ENCODE measurements at places on chromosomes 1 and 21.
A peak's percentile ranks its signal among the peaks of the same experiment; 100 is the strongest.

DNA sequence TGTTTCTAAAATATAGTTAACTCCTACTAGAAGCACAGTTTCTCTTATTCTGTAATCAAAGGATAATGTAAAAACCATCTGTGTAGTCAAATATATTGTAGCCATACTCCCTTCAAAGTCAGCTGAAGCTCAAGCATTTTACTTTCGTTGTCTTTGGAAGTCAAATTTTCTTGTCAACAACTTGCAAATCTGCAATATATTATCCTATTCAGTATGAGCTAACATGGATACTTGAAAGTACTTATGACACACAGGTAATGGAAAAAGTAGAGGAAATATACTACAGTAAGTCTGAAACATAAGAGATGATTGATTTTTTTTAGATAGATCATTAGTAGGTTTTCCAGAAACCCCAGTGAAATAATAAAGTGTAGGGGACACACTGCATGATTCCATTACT is 121.5 kb downstream of the COL24A1 start:
- DNase-seq = no peak

DNA sequence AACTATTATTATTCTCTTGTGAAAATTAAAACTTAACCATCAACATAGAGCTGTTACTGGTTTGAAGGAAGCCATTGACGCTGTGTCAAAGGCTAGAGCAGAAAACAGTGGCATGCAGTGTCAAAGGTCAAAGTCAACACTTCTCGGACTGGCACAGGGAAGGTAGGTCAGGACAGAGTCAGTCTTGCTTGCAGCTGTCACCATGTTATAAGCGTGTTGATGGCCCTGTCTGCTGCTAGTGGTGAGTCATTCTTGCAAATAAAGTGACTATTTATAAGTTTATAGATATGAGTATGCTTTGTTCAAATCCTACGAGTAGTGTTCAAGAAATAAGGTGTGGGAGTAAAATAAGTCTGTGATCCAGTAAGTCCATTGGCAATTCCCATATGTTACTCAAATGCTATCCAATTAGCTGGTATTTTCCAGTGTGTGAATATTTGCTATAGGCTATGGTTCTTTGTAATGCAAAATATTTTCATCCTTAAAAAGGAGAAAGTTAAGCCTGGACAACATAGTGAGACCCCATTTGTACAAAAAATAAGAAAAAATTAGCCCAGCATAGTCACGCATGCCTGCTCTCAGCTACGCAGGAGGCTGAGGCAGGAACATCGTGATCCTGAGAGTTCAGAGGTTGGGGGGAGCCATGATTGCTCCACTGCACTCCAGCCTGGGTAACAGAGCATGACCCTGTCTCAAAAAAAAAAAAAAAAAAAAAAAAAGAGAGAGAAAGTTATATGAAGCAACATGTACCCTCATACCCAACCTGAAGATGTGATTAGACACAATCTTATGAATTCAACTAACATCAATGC is 26.3 kb upstream of the TINAGL1 start:
- DNase-seq = no peak

- DNase-seq = peak; percentile 22
Observed at GRCh38 chr1:32014199-32014947, 705 bp downstream of the KHDRBS1 start.

GRCh38 chr1:179586107-179586823 is 5.4 kb upstream of the TDRD5 start:
- DNase-seq = no peak

GRCh38 chr1:51564124-51564523 is 45.1 kb upstream of the EPS15 start:
- peak; percentile 7 for DNase-seq

GRCh38 chr21:15222707-15223106 is 157.9 kb upstream of the NRIP1 start:
- no peak for DNase-seq

- no peak for DNase-seq
Observed at GRCh38 chr1:81915937-81916336, 115.2 kb downstream of the ADGRL2 start.

- no peak for DNase-seq
Observed at GRCh38 chr1:218524526-218524925, 179.4 kb downstream of the TGFB2 start.

DNA sequence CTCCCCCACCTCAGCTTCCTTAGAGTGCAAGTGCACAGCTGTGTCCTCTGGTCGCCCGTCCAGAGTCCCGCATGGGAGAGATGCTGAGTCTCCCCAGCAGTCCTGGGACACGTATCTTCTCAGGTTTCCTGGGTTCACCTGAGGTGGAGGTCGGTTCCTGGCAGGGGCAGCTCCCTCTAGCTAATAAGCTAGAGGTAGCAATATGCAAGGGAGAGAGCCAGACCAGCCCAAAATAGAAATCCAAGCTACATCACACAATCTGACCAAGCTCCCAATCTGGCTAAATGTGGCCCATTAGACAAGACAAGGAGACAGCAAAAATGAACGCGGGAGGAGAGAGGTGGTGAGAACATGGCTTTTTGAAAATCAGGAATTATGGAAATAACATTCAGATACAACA is 30.9 kb upstream of the CADM3 start:
- DNase-seq = no peak

GRCh38 chr1:24717887-24718650 is 27.2 kb upstream of the CLIC4 start:
- no peak for DNase-seq

DNA sequence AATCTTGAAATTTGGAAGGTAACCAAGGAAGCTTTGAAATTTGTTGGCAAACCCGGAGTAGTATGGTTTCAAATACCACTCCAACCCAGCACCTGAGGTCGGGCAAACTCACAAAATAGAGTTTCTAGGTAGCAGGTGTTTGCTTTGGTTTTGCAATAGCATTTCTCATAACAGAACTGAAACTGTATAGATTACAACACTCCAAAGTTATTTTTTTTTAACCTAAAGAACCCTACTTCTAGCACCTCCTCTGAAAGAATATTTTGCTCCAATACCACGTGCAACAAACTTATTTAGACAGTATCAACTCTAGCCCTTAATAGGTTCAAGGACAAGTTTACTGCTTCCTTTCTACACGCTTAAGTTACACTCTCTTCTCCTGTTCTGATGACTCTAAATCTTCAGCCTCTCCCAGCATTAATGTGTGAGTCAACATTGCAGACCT is 178.5 kb upstream of the FMN2 start:
- DNase-seq = no peak

DNA sequence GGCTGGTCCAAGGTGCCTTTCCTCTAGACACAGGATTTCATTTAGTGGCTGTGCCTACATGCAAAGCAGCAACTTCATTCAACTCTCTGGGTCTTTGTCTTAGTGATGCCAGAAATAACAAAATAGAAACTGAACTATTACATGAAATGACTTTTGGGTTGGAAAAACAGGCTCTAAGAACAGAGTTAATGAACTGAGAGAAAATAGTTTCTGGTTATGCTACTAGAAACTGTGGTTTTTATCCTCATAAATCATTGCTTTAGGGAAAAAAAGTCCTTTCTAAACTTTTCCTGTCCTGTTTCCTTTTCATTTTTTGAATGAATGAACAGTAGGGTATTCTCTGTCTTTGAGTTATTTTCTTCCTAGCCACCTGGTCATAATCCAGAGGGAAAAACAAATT is 424.0 kb downstream of the KIF26B start:
- DNase-seq = no peak

DNA sequence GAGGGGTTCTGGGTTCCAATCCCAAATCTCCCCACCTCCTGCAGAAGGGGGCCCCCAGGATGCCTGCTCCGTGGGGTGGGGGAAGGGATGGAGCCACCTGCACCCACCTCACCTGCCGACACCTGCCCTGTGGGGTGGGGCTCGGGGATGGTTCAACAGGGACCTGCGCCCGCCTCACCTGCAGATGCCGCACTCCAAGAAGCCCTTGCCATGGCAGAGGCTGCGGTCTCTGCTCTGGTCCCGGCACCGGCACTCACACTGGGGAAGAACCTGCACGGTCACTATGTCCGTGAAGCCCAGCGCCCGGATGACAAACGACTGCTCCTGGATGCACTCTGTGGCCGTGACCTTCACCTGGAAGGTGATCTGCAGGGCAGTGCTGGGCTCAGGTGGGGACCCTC is 18.1 kb upstream of the PTTG1IP start:
- DNase-seq = no peak

- DNase-seq = no peak
Observed at GRCh38 chr1:96538111-96538641, 183.4 kb upstream of the PTBP2 start.

DNA sequence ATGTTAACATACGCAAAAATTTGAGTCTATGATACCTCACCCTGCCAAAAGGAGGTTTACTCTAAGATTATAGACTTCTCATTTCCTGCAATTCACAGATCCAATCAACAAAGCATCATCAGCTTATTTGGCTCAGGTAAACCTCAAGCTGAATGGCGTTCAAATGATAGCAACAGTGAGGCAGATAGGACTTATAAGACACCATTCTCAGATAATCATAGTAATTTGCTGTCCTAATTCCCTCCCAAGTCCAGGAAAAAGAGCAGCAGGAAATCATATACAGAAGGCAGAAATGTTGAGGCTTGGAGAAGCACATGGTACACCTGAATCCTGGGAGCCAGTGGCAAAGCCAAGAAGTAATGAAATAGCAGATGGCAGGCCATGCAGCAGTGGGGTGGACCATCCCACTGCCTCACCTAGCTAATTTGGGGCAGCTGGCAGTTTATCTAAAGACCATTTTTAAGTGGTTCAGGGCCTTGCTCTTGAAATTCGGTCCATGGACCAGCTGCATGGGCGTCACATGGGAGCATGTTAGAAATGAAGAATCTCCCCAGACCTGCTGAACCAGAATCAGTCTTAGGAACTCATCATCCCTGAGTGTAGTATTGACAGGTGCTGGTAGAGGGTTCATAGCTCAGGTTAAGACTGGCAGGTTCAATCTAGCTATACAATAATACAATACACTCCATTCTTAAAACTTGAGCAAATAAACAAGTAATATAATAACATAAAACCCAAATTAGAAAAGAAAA is 57.7 kb downstream of the ASTN1 start:
- DNase-seq = no peak

DNA sequence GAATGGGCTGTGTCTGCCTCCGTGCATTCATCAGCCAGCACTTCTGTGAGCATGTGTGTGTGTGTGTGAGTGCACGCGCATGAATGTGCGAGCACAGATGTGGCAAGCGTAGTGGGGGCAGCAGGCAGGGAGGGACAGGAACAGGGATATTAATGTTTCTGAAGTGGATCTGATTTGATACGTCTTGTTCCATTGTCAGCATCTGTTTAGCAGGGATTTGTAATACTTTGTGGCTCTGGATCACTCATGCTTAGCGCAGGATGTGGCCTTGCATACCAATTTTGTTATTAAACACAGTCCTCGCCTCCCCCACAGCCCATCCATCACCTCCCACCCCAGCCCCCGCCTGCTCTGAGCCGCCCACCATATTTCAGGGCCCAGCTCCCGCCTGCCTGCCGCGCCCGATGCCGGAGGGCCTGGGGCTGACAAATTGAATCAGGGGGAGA is 52.4 kb downstream of the TMEM53 start:
- DNase-seq = no peak

GRCh38 chr1:110487726-110488125 is 31.2 kb downstream of the KCNA10 start:
- DNase-seq = no peak

DNA sequence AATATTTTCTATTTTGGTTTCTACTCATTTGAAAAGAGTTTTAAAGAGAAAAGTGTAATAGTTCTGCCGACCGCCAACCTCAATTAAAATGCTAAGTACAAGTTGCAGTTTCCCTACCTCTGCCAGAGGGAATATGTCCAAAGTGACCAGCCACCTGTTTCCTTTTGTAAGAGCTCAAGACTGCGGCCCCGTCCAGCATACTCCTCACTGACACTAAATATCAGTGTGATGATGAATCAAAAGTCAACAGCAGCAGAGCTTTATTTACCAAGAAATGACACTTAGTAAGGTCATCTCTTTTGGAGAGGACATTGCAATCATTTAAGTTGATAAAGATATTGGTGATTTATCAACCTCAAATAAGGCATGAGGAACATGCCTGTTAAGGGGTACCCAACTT is 57.4 kb upstream of the NRIP1 start:
- no peak for DNase-seq

GRCh38 chr1:209882286-209882685 is 54.5 kb downstream of the UTP25 start:
- DNase-seq = no peak

- peak; percentile 70 for DNase-seq
Observed at GRCh38 chr21:38766987-38767722, 38.6 kb upstream of the ETS2 start.

GRCh38 chr1:15258833-15259621 is 12.0 kb downstream of the FHAD1 start:
- DNase-seq = no peak

- DNase-seq = no peak
Observed at GRCh38 chr1:108814343-108815125, 42.4 kb downstream of the AKNAD1 start.

- DNase-seq = peak; percentile 23
Observed at GRCh38 chr1:151612501-151613281, 841 bp downstream of the SNX27 start.

- DNase-seq = no peak
Observed at GRCh38 chr1:75079538-75080290, 54.5 kb upstream of the LHX8 start.

DNA sequence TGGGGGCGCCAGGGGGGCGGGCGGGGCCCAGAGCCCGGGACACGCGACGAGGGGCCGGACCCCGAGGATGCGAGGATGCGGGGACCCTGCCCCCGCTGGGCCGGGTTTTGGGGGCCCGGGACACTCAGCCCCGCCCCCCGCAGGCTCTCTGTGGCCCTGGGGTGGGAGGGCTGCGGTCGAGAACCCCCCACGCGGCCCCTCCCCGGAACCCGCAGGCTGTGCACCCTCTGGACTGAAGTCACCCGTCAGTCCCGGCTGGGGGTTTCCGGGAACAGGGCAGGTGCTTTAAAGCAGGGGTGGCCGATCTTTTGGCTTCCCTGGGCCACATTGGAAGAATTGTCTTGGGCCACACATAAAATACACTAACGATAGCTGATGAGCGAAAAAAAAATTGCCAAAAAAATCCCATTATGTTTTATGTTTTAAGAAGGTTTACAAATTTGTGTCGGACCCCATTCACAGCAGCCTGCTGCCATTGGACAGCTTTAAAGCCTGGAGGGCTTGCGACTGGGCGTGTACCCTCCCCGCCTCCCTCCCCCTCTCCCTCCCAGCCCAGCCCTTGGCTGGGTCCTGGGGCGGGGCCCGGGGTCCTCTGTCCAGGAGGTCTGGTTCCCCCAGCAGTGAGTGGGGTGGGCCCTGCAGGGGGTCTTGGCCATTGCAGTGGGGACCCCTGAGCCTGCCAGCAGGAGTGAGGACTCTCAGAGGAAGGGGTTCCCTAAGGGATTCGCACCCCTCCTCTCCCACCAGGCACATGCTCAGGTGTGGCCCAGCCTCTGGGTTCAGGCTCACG is 21.6 kb upstream of the C1orf159 start:
- peak; percentile 86 for DNase-seq

- DNase-seq = no peak
Observed at GRCh38 chr1:107692580-107693345, 272.2 kb downstream of the VAV3 start.

- DNase-seq = no peak
Observed at GRCh38 chr1:151267760-151268159, 13.2 kb downstream of the PSMD4 start.

GRCh38 chr1:52662645-52663313 is 29.8 kb downstream of the SHISAL2A start:
- no peak for DNase-seq
